ENCODE measurements at places on chromosomes 1 and 21.
A peak's percentile ranks its signal among the peaks of the same experiment; 100 is the strongest.

GRCh38 chr1:153679337-153680119 lies 1.0 kb downstream of the NPR1 start:
- no peak for DNase-seq

DNA sequence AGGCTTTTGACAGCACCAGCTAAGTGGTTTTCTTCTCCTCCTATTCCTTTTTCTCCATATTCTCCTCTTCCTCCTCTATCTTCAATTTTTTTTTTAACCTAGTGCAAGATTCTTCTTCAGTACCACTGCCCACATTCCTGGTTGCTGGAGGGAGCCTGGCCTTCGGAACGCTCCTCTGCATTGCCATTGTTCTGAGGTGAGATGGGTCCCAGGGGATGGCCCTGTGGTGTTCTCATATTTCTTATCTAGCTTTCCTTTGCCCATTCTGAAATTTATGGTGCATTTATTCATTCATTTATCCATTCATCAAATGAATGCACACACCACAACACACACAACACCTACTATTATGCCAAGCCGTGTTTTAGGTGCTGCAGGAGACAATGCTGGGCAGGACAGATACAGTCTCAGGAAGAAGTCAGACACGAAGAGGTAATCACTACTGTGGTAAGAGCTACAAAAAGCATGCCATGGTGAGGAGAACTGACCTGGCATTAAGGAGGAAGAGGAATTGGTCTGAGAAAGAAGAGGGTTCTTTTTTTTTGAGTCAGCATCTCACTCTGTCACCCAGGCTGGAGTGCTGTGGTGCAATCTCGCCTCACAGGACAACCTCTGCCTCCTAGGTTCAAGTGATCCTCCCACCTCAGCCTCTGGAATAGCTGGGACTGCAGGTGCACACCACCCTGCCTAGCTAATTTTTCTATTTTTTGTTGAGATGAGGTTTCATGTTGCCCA lies 47.5 kb upstream of the TDRD10 start:
- DNase-seq: no peak

DNA sequence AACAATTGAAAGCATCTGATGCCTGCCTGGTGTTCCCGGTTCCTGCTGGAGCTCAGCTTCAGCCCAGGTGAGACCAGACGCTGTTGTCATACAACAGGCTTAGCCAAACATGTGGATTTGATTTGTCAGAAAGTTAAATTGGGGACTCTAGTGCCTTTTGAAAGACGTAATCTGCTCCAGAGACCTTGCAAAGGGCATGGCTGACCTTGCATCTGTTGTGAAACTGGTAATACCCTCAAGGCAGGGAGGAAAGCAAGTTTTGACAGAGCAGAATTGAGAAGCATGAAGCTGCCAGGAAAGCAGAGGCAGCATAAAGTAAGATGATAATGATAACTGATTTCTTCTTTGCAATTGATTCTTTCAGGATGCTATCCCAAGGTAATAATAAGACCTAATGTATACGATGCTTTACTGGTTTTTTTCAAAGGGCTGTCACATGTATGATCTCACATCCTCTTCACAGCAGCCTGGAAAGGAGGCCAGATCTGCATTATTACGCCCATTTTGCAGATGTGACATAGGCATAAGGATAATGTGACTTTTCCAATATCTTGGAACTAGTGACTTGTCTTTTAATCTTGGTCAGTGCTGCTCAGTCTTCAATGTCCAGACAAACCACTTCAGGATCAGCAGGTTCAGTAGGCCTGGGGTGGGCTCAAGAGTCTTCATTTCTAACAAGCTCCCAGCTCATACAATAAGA lies 24.7 kb upstream of the CNN3 start:
- DNase-seq: no peak

GRCh38 chr1:193131266-193131860 lies 9.5 kb downstream of the CDC73 start:
- DNase-seq: no peak

DNA sequence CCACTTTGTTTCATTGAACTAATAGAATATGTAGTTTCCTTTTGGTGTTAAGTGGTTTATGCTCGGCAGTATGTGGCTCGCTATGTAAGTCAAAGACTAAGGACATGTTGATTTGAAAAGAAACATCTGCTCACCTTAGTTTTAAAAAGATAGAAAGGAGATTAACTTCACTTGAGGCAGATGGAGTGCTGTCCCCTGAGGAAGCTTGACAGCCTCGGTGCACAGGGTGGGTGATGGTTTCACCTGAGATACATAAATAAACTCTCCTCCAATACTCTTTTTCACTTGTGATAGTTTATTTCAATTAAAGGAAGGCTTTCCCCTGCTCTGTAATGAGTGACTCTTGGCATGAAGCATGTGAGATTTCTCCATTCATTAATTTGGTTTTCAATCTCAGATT lies 70.8 kb upstream of the FMN2 start:
- DNase-seq: no peak

- DNase-seq: peak; percentile 44
These were observed 159.3 kb upstream of the SGIP1 start for GRCh38 chr1:66374561-66375111.

DNA sequence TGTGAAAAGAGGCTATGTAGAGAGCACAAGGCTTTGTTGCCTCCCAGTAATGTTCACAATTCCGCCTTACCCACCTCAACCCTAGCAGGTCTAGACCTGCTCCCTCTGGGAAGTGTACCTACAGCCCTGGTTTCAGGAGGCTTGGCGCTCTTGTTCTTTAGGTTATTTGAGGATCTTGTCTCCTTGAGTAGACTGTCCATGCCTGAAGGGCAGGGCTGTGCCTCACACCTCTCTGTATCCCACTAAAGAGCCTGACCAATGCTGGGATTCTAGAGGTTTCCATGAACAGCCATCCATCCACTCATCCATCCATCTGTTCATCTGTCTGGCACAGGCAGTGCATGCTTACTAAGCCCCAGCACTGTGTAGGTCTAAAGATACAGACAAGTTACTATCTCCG lies 1.0 kb downstream of the RAB7B start:
- no peak for DNase-seq

- DNase-seq: no peak
These were observed 1.2 kb downstream of the PSMG1 start for GRCh38 chr21:39182016-39182415.

- DNase-seq: no peak
These were observed 20.4 kb upstream of the PWP2 start for GRCh38 chr21:44086636-44087425.

GRCh38 chr1:205127646-205128045 lies 5.9 kb upstream of the RBBP5 start:
- no peak for DNase-seq

- DNase-seq: no peak
These were observed 64.8 kb downstream of the MORN1 start for GRCh38 chr1:2326524-2326923.

DNA sequence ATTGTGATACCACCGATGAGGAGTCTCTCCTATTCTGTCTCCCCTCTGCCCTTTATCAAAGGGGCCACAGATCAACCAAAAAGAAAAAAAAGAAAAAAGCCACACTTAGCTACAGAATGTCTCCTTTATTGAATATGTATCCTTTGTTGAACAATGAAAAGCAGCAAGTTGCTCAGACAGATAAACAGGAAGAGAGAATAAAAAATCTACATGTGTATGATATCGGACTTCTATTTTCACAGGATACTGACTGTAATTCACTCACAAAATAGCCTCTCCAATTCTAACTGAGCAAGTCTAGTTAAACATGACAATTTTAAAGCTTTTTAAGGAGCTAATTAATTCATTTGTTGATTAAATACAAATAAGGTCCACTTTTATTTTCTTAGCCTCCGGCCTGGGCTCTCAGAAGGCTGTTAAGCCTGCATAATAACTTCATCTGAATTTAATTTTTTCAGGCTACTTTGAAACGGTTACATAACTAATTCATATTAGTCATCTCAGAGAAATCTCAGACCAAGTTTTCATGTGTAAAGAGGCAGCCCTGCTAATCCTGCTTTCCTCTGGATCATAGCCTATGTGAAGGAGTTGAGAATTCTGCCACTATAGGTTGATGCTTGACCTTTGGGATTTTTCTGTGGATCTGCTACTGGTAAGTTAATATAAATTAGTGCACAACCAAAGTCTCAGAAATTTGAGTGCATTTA lies 304.1 kb upstream of the NR5A2 start:
- DNase-seq: no peak

DNA sequence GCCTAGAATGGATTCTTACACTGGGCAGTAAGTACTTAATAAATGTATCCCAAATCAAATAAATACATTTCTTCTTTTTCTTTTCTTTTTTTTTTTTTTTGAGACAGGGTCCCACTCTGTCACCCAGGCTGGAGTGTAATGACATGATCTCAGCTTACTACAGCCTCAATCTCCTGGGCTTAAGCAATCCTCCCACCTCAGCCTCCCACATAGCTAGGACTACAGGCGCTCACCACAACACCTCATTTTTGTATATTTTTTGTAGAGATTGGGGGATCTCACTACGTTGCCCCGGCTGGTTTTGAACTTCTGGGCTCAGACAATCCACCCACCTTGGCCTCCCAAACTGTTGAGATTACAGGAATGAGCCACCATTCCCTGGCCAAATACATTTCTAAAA lies 63.7 kb upstream of the LGALS8 start:
- no peak for DNase-seq
